ENCODE measurements at places on chromosomes 4 and X. TPM values are rescaled to one million over a fixed set of nuclear protein-coding genes. Genes with fewer than 3 reads are reported as not detected.

- H3K36me3 ChIP-seq: no peaks in the 10 kb centered on the region
- no peak overlapping the region for H3K4me3 ChIP-seq
- no peak for DNase-seq
- H3K4me1 ChIP-seq: no peaks in the 10 kb centered on the region
Measured at GRCh38 chr4:105990933-105991332, 95.7 kb downstream of the NPNT start.

- H3K27ac ChIP-seq: no peak within 1 kb of the TSS
- peak within 1 kb of the TSS; percentile 5 for H3K4me3 ChIP-seq
- peak; percentile 10 for DNase-seq
- H3K27me3 ChIP-seq: no peaks in the 10 kb centered on the region
- H3K36me3 ChIP-seq: no peaks in the 10 kb centered on the region
Measured at GRCh38 chrX:69503782-69504625, at the start of gene NALF2. TSS of gene NALF2 (plus strand) at chrX:69504326. CDS start at chrX:69505283, 957 bp downstream.

DNA sequence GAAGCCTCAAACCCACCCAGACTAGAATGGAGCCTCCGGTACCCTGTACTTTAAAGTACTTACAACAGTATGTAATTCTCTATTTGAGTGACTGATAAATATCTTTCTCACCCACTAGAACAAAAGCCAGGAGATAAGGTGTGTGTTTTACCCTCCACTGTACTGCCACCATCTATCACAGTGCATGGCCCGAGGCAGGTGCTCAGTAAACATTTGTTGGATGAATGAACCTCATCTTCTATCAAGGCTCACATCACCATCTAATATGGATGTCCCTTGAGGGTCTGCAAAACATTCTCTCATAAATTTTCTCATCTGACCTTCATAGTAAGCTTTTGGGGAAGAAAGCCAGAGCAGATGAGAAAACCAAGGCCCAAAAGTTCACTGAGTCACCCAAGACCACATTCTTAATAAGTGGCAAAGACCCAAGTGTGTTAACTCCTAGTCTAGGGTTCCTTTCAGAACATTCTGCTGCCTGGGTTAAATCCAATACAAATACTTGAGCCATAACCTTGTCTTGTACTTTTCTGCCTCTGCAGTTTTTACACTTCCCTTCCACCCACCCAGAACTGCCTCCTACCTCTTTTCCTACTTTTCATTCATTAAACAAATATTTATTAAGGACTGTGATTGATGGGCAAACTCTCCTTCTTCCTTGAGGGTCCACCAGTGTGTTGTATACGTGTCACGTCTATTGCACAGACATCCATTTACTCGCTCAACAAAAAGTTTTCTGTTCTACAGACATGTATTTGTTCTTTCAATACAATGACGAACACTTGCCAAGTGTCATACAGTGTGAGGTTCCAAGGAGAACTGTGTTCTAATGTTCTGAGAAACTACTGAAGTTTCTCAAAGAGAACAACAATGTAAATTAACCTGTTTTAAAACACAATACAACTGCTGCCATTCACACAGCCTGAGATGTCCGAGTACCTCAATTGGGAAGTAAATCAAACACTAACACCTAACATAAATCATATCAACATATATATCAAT, 35.7 kb downstream of the APBB2 start:
- H3K36me3 ChIP-seq: no peaks in the 10 kb centered on the region
- H3K27me3 ChIP-seq: no peaks in the 10 kb centered on the region
- no peaks in the 10 kb centered on the region for H3K4me1 ChIP-seq
- no peak overlapping the region for H3K4me3 ChIP-seq
- no peak for DNase-seq
- no peak overlapping the region for H3K27ac ChIP-seq

GRCh38 chr4:119233191-119233590, 20.7 kb downstream of the USP53 start:
- H3K4me1 ChIP-seq: peaks cover 5% of the 10 kb centered on the region
- peaks cover 4% of the 10 kb centered on the region for H3K36me3 ChIP-seq
- H3K4me3 ChIP-seq: no peak overlapping the region
- no peak for DNase-seq

DNA sequence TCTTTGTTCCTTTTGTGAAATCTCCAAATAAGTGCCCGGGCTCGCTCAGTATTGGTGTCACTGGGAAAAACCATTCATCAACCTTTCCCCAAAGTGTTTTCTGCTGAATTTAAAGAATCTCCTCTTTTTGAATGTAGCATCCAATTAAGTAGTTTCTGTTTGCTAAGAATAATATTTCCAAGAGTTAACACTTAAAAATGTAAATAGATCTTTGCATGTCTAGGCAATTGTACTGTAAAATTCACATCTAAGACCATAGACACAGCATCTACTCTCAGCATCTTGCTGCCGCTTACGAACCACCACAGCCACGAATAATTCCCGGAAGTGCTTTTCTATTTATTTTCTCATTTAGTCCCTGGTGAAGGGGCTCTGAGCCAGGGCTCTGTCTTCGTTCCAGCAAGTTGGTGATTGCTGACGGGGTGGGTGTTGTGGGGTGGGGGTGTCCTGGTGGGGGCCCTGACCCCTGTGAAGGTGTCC, 1.4 kb downstream of the NSG1 start:
- H3K4me1 ChIP-seq: peaks cover 30% of the 10 kb centered on the region
- no peak overlapping the region for H3K27ac ChIP-seq
- peaks cover 48% of the 10 kb centered on the region for H3K27me3 ChIP-seq
- peaks cover 9% of the 10 kb centered on the region for H3K36me3 ChIP-seq
- peak overlapping the region; percentile 60 for H3K4me3 ChIP-seq

GRCh38 chr4:123880631-123881030, 484.0 kb downstream of the SPRY1 start:
- H3K27ac ChIP-seq: no peak overlapping the region
- H3K36me3 ChIP-seq: no peaks in the 10 kb centered on the region
- H3K27me3 ChIP-seq: no peaks in the 10 kb centered on the region
- H3K4me1 ChIP-seq: no peaks in the 10 kb centered on the region
- DNase-seq: no peak
- H3K4me3 ChIP-seq: no peak overlapping the region

- no peaks in the 10 kb centered on the region for H3K4me1 ChIP-seq
- no peak for DNase-seq
- H3K27me3 ChIP-seq: no peaks in the 10 kb centered on the region
- no peaks in the 10 kb centered on the region for H3K36me3 ChIP-seq
- H3K4me3 ChIP-seq: no peak overlapping the region
- no peak overlapping the region for H3K27ac ChIP-seq
Measured at GRCh38 chr4:134754301-134755019, 552.9 kb upstream of the PABPC4L start.

- H3K36me3 ChIP-seq: no peaks in the 10 kb centered on the region
- DNase-seq: no peak
- H3K4me3 ChIP-seq: no peak overlapping the region
- no peak overlapping the region for H3K27ac ChIP-seq
Measured at GRCh38 chr4:36823199-36823967, 421.2 kb upstream of the NWD2 start.

DNA sequence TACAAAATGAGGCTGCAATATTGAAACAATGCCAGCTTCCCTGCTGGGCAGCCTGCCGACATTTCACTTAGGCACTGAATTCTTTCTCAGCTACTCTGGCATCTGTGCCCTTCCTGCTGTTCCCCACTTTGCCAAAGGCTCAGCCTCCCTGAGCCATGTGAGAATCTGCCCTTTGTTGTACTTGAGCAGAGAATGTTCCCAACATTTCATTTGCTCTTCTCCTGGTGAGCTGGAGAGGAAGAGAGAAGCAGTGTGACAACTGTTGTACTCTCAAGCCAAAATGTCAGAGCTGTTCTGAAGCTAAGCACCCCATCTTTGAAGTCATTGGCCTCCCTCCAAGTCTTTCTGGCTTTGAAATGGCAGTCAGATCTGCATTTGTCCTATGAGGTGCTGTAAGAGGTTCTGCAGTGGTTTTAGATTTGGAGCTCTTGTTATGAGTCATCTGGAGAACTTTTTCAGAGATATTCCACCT, 32.5 kb downstream of the LANCL3 start:
- no peak overlapping the region for H3K4me3 ChIP-seq
- H3K27me3 ChIP-seq: no peaks in the 10 kb centered on the region
- DNase-seq: no peak
- H3K4me1 ChIP-seq: no peaks in the 10 kb centered on the region
- no peak overlapping the region for H3K27ac ChIP-seq

- H3K4me1 ChIP-seq: no peaks in the 10 kb centered on the region
- no peaks in the 10 kb centered on the region for H3K36me3 ChIP-seq
- no peak for DNase-seq
- H3K4me3 ChIP-seq: no peak overlapping the region
- H3K27me3 ChIP-seq: peaks cover 4% of the 10 kb centered on the region
Measured at GRCh38 chrX:109590176-109590575, 34.8 kb downstream of the KCNE5 start.

- no peak for DNase-seq
- no peaks in the 10 kb centered on the region for H3K36me3 ChIP-seq
- peaks cover 2% of the 10 kb centered on the region for H3K27me3 ChIP-seq
- H3K4me1 ChIP-seq: no peaks in the 10 kb centered on the region
- H3K27ac ChIP-seq: no peak overlapping the region
- no peak overlapping the region for H3K4me3 ChIP-seq
Measured at GRCh38 chr4:41072021-41072777, 142.1 kb downstream of the APBB2 start.

GRCh38 chrX:340121-340520, 21.5 kb upstream of the GTPBP6 start:
- peaks cover 4% of the 10 kb centered on the region for H3K4me1 ChIP-seq
- no peak overlapping the region for H3K4me3 ChIP-seq
- peaks cover 12% of the 10 kb centered on the region for H3K36me3 ChIP-seq
- H3K27ac ChIP-seq: no peak overlapping the region
- no peaks in the 10 kb centered on the region for H3K27me3 ChIP-seq
- DNase-seq: no peak

DNA sequence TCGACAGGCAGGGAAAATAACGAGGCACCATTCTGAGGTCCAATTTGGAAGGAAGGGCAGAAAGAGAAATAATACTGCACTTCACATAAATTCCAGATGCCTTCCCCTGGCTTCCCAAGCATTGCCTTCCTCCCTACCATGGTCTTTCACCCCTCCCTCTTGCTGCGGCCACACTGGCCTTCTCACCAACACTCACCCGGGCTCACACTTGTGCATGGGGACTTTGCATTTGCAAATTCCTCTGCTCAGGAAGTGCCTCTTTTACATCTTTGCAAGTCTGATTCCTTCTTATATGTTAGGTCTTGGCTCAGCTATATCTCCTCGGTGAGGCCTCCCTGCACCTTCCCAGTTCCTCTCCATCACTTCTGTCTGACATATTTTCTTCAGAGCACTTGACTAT, 199.4 kb downstream of the CHIC2 start:
- no peaks in the 10 kb centered on the region for H3K27me3 ChIP-seq
- H3K4me3 ChIP-seq: no peak overlapping the region

GRCh38 chr4:139844057-139844456, 178.4 kb downstream of the MGST2 start:
- no peaks in the 10 kb centered on the region for H3K36me3 ChIP-seq
- no peak overlapping the region for H3K4me3 ChIP-seq
- no peak for DNase-seq
- H3K27ac ChIP-seq: no peak overlapping the region
- H3K27me3 ChIP-seq: no peaks in the 10 kb centered on the region

DNA sequence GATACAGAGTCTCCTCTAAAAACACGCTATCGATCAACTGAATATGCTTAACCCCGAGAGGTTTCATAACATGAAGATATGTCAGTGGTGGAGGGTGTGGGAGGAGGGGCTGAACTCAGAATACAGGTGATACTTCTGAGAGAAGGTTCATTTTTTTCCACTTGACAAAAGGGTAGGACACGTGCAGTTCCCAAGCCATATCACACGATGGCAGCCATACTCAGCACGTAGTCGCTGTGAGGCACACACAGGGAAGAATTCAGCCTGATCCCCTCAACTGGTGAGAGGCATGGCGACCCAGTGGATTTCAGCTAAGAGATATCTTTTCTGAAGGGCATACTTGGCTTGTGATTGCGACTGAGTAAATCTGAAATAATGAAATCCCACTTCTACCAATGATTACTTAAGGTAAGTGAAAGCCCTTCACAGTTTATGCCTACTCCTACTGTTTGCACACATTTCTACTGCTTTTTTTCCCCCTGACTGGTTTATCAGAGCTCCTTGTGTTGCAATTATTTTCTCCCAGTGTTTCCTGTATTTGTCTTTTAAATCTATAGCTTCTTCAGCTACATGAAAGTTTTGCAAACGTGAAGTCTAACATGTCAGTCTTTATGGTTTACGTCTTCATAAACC, 133.1 kb downstream of the CORIN start:
- H3K36me3 ChIP-seq: no peaks in the 10 kb centered on the region
- no peak for DNase-seq
- no peaks in the 10 kb centered on the region for H3K4me1 ChIP-seq
- H3K27ac ChIP-seq: no peak overlapping the region

- H3K4me1 ChIP-seq: no peaks in the 10 kb centered on the region
- H3K36me3 ChIP-seq: no peaks in the 10 kb centered on the region
- no peak overlapping the region for H3K27ac ChIP-seq
- no peak for DNase-seq
- H3K4me3 ChIP-seq: no peak overlapping the region
- H3K27me3 ChIP-seq: peaks cover 19% of the 10 kb centered on the region
Measured at GRCh38 chr4:25100021-25100555, 60.2 kb downstream of the SEPSECS start.

GRCh38 chr4:30460818-30461217, 259.4 kb upstream of the PCDH7 start:
- no peaks in the 10 kb centered on the region for H3K27me3 ChIP-seq
- H3K4me1 ChIP-seq: no peaks in the 10 kb centered on the region
- no peak overlapping the region for H3K27ac ChIP-seq
- H3K36me3 ChIP-seq: no peaks in the 10 kb centered on the region

GRCh38 chr4:184596044-184596616, 53.1 kb downstream of the CASP3 start:
- no peak overlapping the region for H3K27ac ChIP-seq
- no peak for DNase-seq
- H3K36me3 ChIP-seq: no peaks in the 10 kb centered on the region
- H3K4me3 ChIP-seq: no peak overlapping the region
- peaks cover 3% of the 10 kb centered on the region for H3K4me1 ChIP-seq

DNA sequence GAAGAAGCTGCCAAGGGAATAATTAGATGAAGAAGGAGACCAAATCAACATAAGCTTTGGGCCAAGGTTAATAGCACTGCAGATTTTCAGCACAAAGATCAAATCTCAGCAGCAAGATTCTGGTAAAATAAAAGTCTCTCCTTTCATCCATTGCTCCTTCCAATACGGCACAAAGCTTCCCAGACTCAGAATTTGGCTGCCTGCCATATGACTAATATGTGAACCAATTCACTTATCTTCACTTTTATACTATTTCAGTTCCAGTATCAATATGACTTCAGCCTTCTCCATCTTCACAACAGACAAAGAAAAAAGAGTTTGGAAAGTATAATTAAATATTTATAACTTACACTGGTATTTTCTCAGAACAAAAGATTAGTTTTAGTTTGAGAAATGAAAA, 978.3 kb upstream of the GRID2 start:
- no peak for DNase-seq
- no peak overlapping the region for H3K4me3 ChIP-seq
- no peaks in the 10 kb centered on the region for H3K36me3 ChIP-seq
- H3K27me3 ChIP-seq: no peaks in the 10 kb centered on the region
- H3K4me1 ChIP-seq: no peaks in the 10 kb centered on the region
- no peak overlapping the region for H3K27ac ChIP-seq

Gene CENPI
- total RNA-seq: 0.92 TPM

Gene GPR143
- not detected for total RNA-seq

Gene GYPB
- total RNA-seq: not detected

Gene PPP4R3C
- total RNA-seq: not detected

Gene RIPPLY1
- total RNA-seq: not detected

Gene IQSEC2
- 1.4 TPM for total RNA-seq

Gene HTATSF1
- 32.2 TPM for total RNA-seq

Gene MAPK10
- total RNA-seq: not detected

Gene SRPK3
- total RNA-seq: not detected

Gene SMR3B
- total RNA-seq: not detected

Gene PASD1
- not detected for total RNA-seq
